ENCODE measurements at places on chromosomes 6 and 20. TPM values are rescaled to one million over a fixed set of nuclear protein-coding genes. Genes with fewer than 3 reads are reported as not detected.

- H3K27me3 ChIP-seq: no peaks in the 10 kb centered on the region
- DNase-seq: no peak
- no peak overlapping the region for H3K4me3 ChIP-seq
These were observed 169.8 kb downstream of the SAMD5 start for GRCh38 chr6:147678253-147678652.

- no peaks in the 10 kb centered on the region for H3K36me3 ChIP-seq
- H3K27me3 ChIP-seq: no peaks in the 10 kb centered on the region
- H3K4me3 ChIP-seq: no peak overlapping the region
- H3K27ac ChIP-seq: no peak overlapping the region
These were observed 824 bp upstream of the SCRT2 start for GRCh38 chr20:676315-676937.

GRCh38 chr6:128156321-128157111 is 255.7 kb upstream of the THEMIS start:
- H3K36me3 ChIP-seq: no peaks in the 10 kb centered on the region
- no peak overlapping the region for H3K27ac ChIP-seq
- DNase-seq: no peak
- H3K4me3 ChIP-seq: no peak overlapping the region

GRCh38 chr20:50248104-50248641 is 57.5 kb downstream of the CEBPB start:
- no peaks in the 10 kb centered on the region for H3K36me3 ChIP-seq
- H3K27ac ChIP-seq: no peak overlapping the region

- peaks cover 5% of the 10 kb centered on the region for H3K4me1 ChIP-seq
- no peak overlapping the region for H3K27ac ChIP-seq
- H3K27me3 ChIP-seq: no peaks in the 10 kb centered on the region
- H3K4me3 ChIP-seq: no peak overlapping the region
- no peaks in the 10 kb centered on the region for H3K36me3 ChIP-seq
- DNase-seq: no peak
These were observed 197.9 kb downstream of the MAFB start for GRCh38 chr20:40491009-40491590.

- DNase-seq: peak; percentile 42
- H3K27me3 ChIP-seq: no peaks in the 10 kb centered on the region
- H3K36me3 ChIP-seq: no peaks in the 10 kb centered on the region
- H3K4me1 ChIP-seq: peaks cover 17% of the 10 kb centered on the region
These were observed 22.6 kb upstream of the CHMP4B start for GRCh38 chr20:33788351-33789049.

The NFKBIL1 gene
- total RNA-seq: 23.7 TPM

- peak overlapping the region; percentile 96 for H3K27ac ChIP-seq
- no peaks in the 10 kb centered on the region for H3K27me3 ChIP-seq
- no peak overlapping the region for H3K4me3 ChIP-seq
- H3K4me1 ChIP-seq: peaks cover 69% of the 10 kb centered on the region
- H3K36me3 ChIP-seq: no peaks in the 10 kb centered on the region
These were observed 106.8 kb downstream of the RNF144B start for GRCh38 chr6:18493925-18494324.

DNA sequence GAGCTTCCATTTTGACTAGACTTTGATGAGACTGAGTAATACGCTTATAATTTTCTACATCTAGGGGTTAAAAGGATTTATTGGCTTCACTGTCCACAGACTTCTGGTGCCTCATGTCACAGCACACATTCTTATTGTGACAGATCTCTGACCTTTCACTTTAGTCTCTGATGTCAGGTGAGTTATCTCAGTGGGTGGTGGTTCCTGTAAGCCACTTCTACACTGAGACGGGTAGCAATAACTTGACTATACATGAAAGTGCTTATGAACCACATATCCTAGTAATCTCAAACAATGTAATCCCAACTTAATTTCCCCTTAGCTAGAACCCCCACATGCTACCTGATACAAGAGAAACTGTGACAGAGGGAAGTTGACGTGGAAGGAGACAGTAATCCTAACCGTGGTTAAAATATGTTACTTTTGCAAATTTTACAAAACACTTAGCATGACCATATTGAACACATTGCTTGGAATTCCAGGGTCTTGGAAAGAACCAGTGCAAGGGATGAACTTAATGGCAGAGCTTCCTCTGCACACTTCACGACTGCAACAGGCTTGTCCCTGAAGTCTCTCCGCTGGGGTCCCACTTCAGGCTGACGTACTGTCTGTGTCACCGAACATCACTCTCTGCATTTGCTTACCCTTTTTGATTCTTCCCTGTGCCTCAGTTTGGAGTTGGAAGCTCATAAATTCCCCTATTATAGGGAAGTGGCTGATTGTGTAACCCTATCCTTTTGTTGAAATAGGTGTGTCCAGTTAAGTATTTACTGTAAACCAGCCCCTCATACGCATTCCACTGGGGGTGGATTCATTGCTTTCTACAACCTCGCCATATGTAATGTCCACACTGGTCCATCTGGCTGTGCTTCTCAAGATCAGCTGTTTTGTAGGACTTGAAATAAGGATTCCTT is 6.4 kb upstream of the TRIM40 start:
- H3K4me3 ChIP-seq: no peak overlapping the region
- no peaks in the 10 kb centered on the region for H3K36me3 ChIP-seq
- H3K27me3 ChIP-seq: no peaks in the 10 kb centered on the region

The MOXD1 gene
- 1.6 TPM for total RNA-seq

The GRIK2 gene
- total RNA-seq: 1.4 TPM

GRCh38 chr6:1987640-1988039 is 257.8 kb downstream of the GMDS start:
- H3K27me3 ChIP-seq: no peaks in the 10 kb centered on the region
- no peaks in the 10 kb centered on the region for H3K36me3 ChIP-seq
- no peak overlapping the region for H3K27ac ChIP-seq
- H3K4me1 ChIP-seq: peaks cover 5% of the 10 kb centered on the region
- no peak overlapping the region for H3K4me3 ChIP-seq

DNA sequence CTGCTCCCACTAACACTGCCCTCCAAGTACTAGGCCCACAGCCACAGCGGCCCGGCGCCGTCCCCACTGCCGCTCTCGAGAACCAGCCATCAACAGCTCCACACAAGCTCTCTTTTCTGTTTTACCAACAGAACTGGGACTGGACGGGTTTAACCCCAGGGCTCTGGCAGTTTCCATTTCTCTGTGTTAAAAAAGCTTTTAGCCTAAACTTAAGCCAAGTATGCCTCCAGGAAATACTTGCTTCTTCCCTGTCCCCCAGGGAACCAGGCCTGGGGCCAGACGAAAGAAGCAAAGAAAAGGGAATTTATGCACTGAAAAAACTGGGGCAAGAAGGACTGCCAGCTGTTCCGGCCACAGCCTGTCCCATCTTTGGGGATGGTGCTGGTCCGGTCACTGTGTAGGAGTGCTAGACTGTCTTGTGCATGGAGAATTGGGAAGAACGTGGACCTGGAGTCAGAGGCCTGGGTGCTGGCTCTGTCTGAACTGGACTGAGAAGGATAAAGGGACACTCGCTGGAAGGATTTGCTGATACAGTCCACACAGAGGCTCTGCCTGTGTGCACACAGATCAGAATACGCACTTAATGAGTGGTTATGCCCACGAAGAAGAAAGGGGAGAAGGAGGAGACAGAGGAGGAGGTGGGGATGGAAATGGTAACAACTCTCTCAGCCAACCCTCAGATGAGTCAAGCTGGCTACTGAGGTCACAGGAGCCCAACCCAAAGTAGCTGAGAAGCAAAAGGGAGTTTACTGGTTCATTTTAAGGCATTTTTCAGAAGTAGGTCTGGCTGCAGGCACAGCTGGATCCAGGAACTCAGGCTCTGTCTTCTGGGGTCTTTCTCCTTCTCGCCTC is 254.4 kb upstream of the PMEPA1 start:
- H3K27ac ChIP-seq: no peak overlapping the region
- H3K4me3 ChIP-seq: no peak overlapping the region
- H3K36me3 ChIP-seq: no peaks in the 10 kb centered on the region
- DNase-seq: no peak

DNA sequence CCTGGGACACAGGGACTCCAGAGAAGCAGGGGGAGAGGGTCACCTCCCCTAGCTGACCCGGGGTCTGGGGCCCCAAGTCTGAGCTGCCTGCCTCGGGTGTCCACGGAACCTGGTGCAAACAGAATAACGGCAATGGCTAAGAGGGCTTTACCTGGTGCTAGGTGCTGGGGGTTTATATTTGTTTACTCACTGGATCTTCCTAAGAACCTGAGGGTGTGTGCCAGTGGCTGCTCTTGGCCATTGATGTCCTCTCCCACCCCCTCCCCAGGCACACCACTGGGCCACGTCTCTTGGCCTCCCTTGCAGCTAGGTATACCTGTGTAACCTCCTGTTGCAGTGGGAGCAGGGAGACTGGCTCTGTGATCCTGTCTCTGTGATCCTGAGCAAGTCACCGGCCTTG is 157.9 kb upstream of the MLN start:
- no peaks in the 10 kb centered on the region for H3K36me3 ChIP-seq
- DNase-seq: no peak
- H3K4me3 ChIP-seq: no peak overlapping the region
- H3K27me3 ChIP-seq: no peaks in the 10 kb centered on the region
- no peaks in the 10 kb centered on the region for H3K4me1 ChIP-seq

DNA sequence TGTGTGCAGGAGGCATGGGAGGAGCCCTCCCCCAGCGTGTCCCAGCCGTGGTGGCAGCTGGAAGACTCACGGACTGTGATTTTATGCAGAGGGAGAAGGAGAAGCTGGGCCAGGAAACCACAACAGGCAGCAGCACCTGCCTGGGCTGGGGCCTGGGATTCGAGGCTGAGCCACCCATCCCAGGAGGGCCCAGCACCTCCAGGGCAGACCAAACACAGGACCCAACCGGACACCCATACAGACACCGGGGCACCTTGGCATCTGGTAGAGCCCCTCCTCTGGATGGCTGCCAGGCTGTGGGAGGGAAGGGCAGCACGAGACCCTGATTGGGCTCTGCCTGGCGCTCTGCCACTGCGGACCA is 41.7 kb upstream of the CHRNA4 start:
- DNase-seq: no peak
- H3K36me3 ChIP-seq: no peaks in the 10 kb centered on the region
- no peak overlapping the region for H3K4me3 ChIP-seq
- H3K4me1 ChIP-seq: no peaks in the 10 kb centered on the region

The OR2H1 gene
- total RNA-seq: not detected

The PAK5 gene
- 0.33 TPM for total RNA-seq

The CCN6 gene
- not detected for total RNA-seq

DNA sequence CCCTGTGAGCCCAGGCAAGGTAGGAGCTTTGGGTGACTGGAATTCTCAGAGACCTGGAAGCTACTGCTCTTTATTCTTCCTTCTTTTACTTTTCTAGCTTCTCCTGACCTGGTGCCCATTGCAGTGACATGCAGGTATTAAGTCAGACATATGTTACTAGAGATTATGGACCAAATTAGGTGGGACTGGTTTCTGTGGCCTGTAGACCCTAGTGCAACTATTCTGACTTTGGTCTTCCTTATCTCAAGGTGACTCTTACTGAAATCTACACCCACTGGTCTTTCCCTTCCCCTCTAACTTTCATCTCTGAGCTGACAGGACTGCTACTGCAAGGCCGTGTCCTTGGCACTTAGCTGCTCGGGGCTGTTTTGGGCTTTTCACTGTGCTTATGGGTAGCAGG is 24.4 kb upstream of the TMEM217 start:
- H3K4me1 ChIP-seq: peaks cover 35% of the 10 kb centered on the region
- H3K27me3 ChIP-seq: no peaks in the 10 kb centered on the region
- no peak overlapping the region for H3K27ac ChIP-seq
- DNase-seq: no peak

The KLHDC3 gene
- total RNA-seq: 107 TPM

DNA sequence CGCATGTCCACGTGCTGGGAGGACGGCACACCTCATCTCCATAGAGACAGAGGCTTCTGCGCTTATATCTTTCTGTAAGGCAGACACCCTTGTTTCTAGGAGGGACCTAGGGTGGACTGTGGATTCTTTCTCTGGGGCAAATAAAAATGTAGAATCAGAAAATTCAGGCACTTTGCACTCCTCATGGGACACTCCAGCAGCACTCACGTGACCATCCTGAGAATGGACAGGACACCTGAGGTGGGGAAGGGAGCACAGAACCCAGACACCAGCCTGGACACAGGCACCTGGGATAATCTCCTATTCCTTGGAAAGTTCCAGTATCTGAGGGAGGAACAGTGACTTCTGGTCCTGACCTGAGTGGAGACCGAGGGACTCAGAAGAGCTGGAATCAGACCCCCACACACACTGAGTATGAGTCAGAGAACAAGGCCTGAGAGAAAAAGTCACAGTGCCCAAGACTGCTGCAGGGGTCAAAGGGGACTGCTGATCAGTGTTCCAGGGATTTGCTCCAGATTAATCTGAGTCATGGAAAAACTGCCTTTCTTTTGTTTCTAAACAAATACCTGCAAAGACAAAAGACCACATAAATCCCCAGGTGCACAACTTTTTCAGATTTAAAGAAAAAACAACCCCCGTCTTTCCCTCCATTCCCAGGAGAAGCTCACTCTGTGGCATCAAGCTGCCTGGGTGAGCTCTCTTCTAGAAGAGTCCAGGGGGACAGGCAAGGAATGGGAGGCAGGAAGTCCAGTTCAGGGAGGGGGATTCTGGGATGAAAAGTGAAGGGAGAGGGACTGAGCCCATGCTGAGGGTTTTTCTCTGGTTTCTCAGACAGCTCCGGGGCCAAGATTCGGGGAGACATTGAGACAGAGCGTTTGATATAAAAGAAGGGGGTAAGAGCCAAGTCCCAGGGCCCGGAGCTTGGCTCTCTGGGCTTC is 35.6 kb upstream of the MICB start:
- H3K4me3 ChIP-seq: peak overlapping the region; percentile 38
- H3K36me3 ChIP-seq: no peaks in the 10 kb centered on the region
- DNase-seq: no peak
- peak overlapping the region; percentile 69 for H3K27ac ChIP-seq
- no peaks in the 10 kb centered on the region for H3K4me1 ChIP-seq
- no peaks in the 10 kb centered on the region for H3K27me3 ChIP-seq

DNA sequence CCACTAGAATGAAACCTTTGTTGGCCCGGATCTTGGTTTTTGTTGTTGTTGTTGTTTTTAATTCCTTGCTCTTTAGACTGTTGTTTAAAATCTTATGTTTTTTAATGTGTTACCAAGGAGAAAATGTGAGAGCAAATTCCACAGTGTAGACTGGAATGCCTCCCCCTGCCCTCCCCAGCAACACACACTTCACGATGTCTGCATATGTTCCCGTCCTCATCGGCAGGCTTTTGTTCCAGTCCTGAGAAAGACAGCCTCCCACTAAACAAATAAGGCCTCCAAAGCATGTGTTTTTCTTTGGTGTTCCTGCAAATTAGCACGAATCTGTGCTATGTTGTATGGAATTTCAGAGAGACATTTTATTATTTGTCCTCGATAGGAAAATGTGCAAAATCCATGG is 263.3 kb upstream of the QKI start:
- H3K4me1 ChIP-seq: no peaks in the 10 kb centered on the region
- no peak overlapping the region for H3K27ac ChIP-seq
- H3K4me3 ChIP-seq: no peak overlapping the region
- DNase-seq: no peak

The ZNF311 gene
- total RNA-seq: 1.7 TPM

GRCh38 chr20:59508729-59509128 is 95.6 kb upstream of the PHACTR3 start:
- no peak overlapping the region for H3K4me3 ChIP-seq
- no peak overlapping the region for H3K27ac ChIP-seq
- H3K27me3 ChIP-seq: no peaks in the 10 kb centered on the region
- no peak for DNase-seq
- H3K36me3 ChIP-seq: no peaks in the 10 kb centered on the region

GRCh38 chr6:155158030-155158843 is 105.6 kb upstream of the CLDN20 start:
- no peaks in the 10 kb centered on the region for H3K36me3 ChIP-seq
- no peak overlapping the region for H3K27ac ChIP-seq
- peaks cover 16% of the 10 kb centered on the region for H3K4me1 ChIP-seq
- H3K27me3 ChIP-seq: no peaks in the 10 kb centered on the region

GRCh38 chr6:126113261-126113660 is 126.9 kb downstream of the TRMT11 start:
- H3K36me3 ChIP-seq: no peaks in the 10 kb centered on the region
- no peak overlapping the region for H3K27ac ChIP-seq
- DNase-seq: no peak
